ENCODE measurements at places on chromosomes 13 and 19.
A peak's percentile ranks its signal among the peaks of the same experiment; 100 is the strongest.

- no peak for DNase-seq
Observed at GRCh38 chr19:958967-959855, 24.9 kb upstream of the WDR18 start.

- no peak for DNase-seq
Observed at GRCh38 chr19:19500975-19501644, 14.2 kb downstream of the TSSK6 start.

DNA sequence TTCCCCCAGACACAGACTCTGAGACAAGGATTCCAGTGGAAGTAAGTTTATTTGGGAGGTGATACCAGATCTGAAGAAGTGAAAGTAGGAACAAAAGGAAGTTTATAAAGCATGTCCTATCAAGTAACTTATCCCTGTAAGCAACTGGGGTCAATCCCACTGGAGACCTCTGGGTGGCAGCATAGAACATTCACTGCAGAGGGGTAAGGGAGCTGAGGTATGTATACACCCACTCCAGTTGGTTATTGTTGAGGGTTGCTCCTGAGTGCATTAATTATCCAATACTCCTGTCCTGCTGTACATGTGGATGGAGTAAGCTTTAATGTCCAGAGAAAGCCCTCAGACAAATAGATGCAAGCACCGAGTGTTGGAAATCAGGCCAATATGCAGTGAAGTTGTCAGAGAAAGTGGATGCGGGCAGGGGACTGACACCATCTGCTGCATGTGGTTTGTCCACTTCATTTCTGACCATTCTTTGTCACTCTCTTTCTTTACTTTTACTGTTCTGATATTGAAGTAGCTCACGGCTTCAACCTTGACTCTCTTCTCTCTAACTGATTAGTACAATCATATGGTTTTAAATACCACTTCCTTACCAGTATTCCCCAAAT is 46.7 kb downstream of the NOTCH3 start:
- DNase-seq, result no peak

- no peak for DNase-seq
Observed at GRCh38 chr13:74922963-74923362, 559.0 kb downstream of the TBC1D4 start.

- DNase-seq, result no peak
Observed at GRCh38 chr19:15475611-15476010, 3.7 kb downstream of the PGLYRP2 start.

- DNase-seq, result no peak
Observed at GRCh38 chr13:47794963-47795362, 206.1 kb downstream of the SUCLA2 start.

- no peak for DNase-seq
Observed at GRCh38 chr13:109007946-109008345, 378.5 kb downstream of the MYO16 start.

GRCh38 chr19:55301459-55302317 is 17.9 kb downstream of the BRSK1 start:
- DNase-seq, result peak; percentile 90

GRCh38 chr13:76641056-76641455 is 245.1 kb downstream of the KCTD12 start:
- no peak for DNase-seq

Data from left hindlimb (tissue), 1 donor.